ENCODE measurements at places on chromosomes 5 and 9.

- DNase-seq = no peak
These were observed 31.7 kb downstream of the EPB41L4B start for GRCh38 chr9:109289186-109289585.

- no peak for DNase-seq
These were observed 55.9 kb downstream of the TMEM215 start for GRCh38 chr9:32839013-32839885.

- no peak for DNase-seq
These were observed 98.5 kb upstream of the LHFPL2 start for GRCh38 chr5:78747055-78747454.

GRCh38 chr5:133778636-133779035 lies 166.3 kb upstream of the FSTL4 start:
- no peak for DNase-seq

- DNase-seq = no peak
These were observed 1.4 kb downstream of the HDHD3 start for GRCh38 chr9:113375057-113376023.
